ENCODE measurements at places on chromosomes 13 and 19. TPM values are rescaled to one million over a fixed set of nuclear protein-coding genes. Genes with fewer than 3 reads are reported as not detected.

- DNase-seq = no peak
- H3K4me3 ChIP-seq = no peak overlapping the region
Measured at GRCh38 chr13:40388617-40389016, 277.8 kb downstream of the FOXO1 start.

GRCh38 chr13:82688400-82688994 is 1193.8 kb downstream of the SLITRK1 start:
- no peaks in the 10 kb centered on the region for H3K27me3 ChIP-seq
- H3K4me1 ChIP-seq = no peaks in the 10 kb centered on the region
- no peaks in the 10 kb centered on the region for H3K36me3 ChIP-seq
- H3K27ac ChIP-seq = no peak overlapping the region
- DNase-seq = no peak
- H3K4me3 ChIP-seq = peak overlapping the region; percentile 50

The HOOK2 gene
- total RNA-seq = 66.3 TPM

The ZSCAN18 gene
- total RNA-seq = 76.1 TPM

- no peaks in the 10 kb centered on the region for H3K27me3 ChIP-seq
- H3K36me3 ChIP-seq = no peaks in the 10 kb centered on the region
- DNase-seq = no peak
- H3K4me1 ChIP-seq = no peaks in the 10 kb centered on the region
- no peak overlapping the region for H3K27ac ChIP-seq
Measured at GRCh38 chr13:100434010-100434763, 154.4 kb downstream of the GGACT start.

GRCh38 chr13:78743973-78744372 is 85.0 kb upstream of the OBI1 start:
- no peak overlapping the region for H3K4me3 ChIP-seq
- no peaks in the 10 kb centered on the region for H3K36me3 ChIP-seq
- no peaks in the 10 kb centered on the region for H3K4me1 ChIP-seq
- peaks cover 7% of the 10 kb centered on the region for H3K27me3 ChIP-seq

The GRAMD1A gene
- 26.2 TPM for total RNA-seq

GRCh38 chr19:18321734-18322102 is 1.2 kb downstream of the LSM4 start:
- H3K36me3 ChIP-seq = no peaks in the 10 kb centered on the region
- no peak for DNase-seq
- H3K27ac ChIP-seq = peak overlapping the region; percentile 96
- peaks cover 69% of the 10 kb centered on the region for H3K4me1 ChIP-seq

- no peak for DNase-seq
- H3K27ac ChIP-seq = no peak overlapping the region
- H3K27me3 ChIP-seq = no peaks in the 10 kb centered on the region
- H3K4me1 ChIP-seq = no peaks in the 10 kb centered on the region
- no peak overlapping the region for H3K4me3 ChIP-seq
Measured at GRCh38 chr13:35198613-35199200, 256.6 kb downstream of the NBEA start.

The PRSS57 gene
- not detected for total RNA-seq

The ZNF878 gene
- total RNA-seq = 0.16 TPM

The C3 gene
- 133 TPM for total RNA-seq

DNA sequence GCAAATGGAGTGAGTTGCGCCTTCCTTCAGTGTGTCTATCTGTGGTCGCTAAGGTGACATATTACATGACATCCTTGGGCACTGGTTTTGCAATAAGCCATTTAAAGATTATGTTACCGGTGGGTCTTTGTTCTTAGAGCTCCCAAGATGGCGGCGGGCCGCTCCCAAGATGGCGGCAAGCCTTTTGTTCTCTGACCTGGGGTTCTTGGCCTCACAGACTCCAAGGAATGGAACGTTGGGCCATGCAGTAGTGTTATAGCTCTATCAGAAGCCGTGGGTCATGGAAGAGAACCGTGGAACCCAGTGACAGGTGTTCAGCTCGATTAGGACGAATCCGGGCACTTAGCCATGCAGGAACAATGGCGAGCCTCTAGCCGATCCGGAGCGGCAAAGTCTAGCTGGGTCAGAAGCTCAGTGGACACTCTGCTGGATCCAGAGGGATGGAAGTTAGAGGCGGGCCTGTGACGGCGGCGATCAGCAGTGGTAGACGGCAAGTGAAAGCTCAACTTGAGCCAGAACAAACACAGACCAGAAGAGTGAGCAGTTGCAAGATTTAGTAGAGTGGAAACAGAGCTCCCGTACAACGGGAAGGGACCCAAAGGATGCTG is 188.6 kb downstream of the TEX29 start:
- no peaks in the 10 kb centered on the region for H3K4me1 ChIP-seq
- no peak for DNase-seq
- H3K27ac ChIP-seq = no peak overlapping the region
- no peaks in the 10 kb centered on the region for H3K36me3 ChIP-seq
- peaks cover 88% of the 10 kb centered on the region for H3K27me3 ChIP-seq

DNA sequence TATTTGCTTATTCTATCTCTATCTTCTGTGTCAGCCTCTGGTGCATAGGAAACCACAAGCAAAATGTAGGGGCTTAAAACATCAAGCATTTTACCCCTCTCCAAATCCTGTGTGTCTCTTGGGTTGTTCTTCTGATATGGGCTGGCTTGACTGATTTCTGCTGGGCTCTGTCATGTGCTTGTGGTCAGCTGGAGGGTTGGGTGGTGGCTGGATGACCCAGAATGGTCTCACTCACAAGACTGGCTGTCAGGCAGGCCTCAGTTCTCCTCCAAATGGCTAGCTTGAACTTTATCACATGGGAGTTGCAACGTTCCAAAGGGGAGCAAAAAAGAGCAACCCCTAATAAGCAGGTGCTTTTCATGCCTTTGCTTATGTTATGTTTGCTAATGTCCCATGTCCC is 9.6 kb upstream of the LYPD5 start:
- H3K27ac ChIP-seq = no peak overlapping the region
- DNase-seq = no peak
- H3K36me3 ChIP-seq = no peaks in the 10 kb centered on the region
- H3K4me3 ChIP-seq = no peak overlapping the region

GRCh38 chr19:13347367-13347766 is 158.9 kb downstream of the CACNA1A start:
- no peaks in the 10 kb centered on the region for H3K36me3 ChIP-seq
- no peaks in the 10 kb centered on the region for H3K4me1 ChIP-seq
- DNase-seq = no peak
- no peak overlapping the region for H3K27ac ChIP-seq

DNA sequence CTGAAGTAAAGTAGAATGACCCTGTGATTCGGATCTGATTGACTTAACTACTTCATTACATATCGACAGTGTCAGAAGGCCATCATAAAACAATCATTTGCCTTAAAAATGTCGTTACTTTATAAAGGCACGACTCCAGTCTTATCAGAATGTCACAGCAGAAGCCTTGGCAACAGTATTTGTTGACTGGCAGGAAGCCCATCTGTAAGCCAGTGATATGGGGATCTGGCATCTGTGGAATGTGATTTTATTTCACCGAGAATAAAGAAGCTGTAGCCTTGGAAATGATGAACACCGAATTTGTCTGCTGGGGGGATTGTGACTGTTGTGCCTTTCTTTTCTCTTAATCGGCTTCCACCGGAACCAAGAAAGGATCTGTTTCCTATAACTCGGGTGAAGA is 362.5 kb downstream of the TDRD3 start:
- H3K4me3 ChIP-seq = peak overlapping the region; percentile 31
- no peak overlapping the region for H3K27ac ChIP-seq
- no peaks in the 10 kb centered on the region for H3K27me3 ChIP-seq
- no peak for DNase-seq
- H3K4me1 ChIP-seq = peaks cover 15% of the 10 kb centered on the region

GRCh38 chr13:27171244-27171826 is at the start of gene USP12:
Gene USP12 (minus strand): TSS chr13:27171811. CDS start chr13:27171639, 172 bp downstream.
- peak; percentile 37 for DNase-seq
- H3K27me3 ChIP-seq = no peaks in the 10 kb centered on the region
- H3K4me3 ChIP-seq = peak within 1 kb of the TSS; percentile 95
- peaks cover 57% of the 10 kb centered on the region for H3K4me1 ChIP-seq
- H3K27ac ChIP-seq = peak within 1 kb of the TSS; percentile 96

Measured in left ventricle myocardium inferior (tissue), 1 donor.